ENCODE measurements at places on chromosomes 16 and 17. TPM values are rescaled to one million over a fixed set of nuclear protein-coding genes. Genes with fewer than 3 reads are reported as not detected.

The CLEC19A gene
- total RNA-seq, result not detected

The PSMD12 gene
- total RNA-seq, result 18.3 TPM

GRCh38 chr16:19872179-19872863, 12.3 kb downstream of the GPRC5B start:
- no peak for DNase-seq

GRCh38 chr17:63325808-63326207, 120.3 kb downstream of the CYB561 start:
- no peak for DNase-seq
